Stimulated activated CD8-positive, alpha-beta memory T cell treated with anti-CD3 and anti-CD28 coated beads, Interleukin-7, amount 100 ng/mL, for 24 hours (primary cell): ENCODE measurements at places on chromosomes 4 and X.

GRCh38 chr4:170887396-170887795 lies 797.6 kb upstream of the AADAT start:
- DNase-seq, result no peak

GRCh38 chr4:5004496-5004895 lies 14.8 kb downstream of the CYTL1 start:
- no peak for DNase-seq

GRCh38 chrX:23331701-23332100 lies 2.9 kb upstream of the PTCHD1 start:
- no peak for DNase-seq

GRCh38 chr4:177517862-177518261 lies 75.6 kb upstream of the AGA start:
- DNase-seq, result no peak

- DNase-seq, result no peak
Measured at GRCh38 chr4:112655270-112655669, 18.3 kb downstream of the LARP7 start.

- no peak for DNase-seq
Measured at GRCh38 chr4:128668566-128668965, 140.9 kb upstream of the JADE1 start.

GRCh38 chr4:137116144-137116543 lies 416.1 kb downstream of the PCDH18 start:
- no peak for DNase-seq

GRCh38 chr4:43163101-43163792 lies 270.7 kb downstream of the GRXCR1 start:
- no peak for DNase-seq
